ENCODE measurements at places on chromosomes 1 and 21.

DNA sequence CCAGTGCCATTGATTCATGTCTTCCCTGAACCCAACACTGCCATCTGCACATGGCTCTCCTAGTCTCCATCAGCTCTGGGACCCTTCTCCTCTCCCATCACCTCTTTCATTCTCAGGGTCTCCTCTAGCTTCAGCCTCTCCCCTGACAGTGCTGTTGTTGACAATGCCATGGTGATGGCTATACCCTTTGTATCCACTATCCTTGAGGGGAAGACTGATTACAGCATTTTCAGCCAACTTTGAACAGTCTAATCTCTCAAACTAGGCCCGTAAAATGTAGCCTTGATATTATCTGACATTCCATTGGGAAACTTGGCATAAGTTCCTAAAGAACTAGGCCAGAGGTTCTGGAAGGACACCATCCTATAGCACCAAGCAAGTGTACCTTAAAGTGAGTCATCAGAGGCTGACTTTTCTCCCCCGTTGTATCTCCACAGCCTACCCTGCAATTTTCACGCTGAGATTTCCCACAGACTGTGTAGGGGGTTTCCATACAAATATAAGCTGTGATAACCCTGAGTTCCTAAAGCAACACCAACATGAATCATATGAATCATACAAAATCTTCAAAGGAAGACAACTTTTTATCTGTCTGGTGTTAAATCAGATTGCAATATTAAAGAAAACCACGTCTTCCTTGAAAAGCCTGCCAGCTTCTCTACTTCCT, 5.8 kb downstream of the HAO2 start:
- no peak for DNase-seq

DNA sequence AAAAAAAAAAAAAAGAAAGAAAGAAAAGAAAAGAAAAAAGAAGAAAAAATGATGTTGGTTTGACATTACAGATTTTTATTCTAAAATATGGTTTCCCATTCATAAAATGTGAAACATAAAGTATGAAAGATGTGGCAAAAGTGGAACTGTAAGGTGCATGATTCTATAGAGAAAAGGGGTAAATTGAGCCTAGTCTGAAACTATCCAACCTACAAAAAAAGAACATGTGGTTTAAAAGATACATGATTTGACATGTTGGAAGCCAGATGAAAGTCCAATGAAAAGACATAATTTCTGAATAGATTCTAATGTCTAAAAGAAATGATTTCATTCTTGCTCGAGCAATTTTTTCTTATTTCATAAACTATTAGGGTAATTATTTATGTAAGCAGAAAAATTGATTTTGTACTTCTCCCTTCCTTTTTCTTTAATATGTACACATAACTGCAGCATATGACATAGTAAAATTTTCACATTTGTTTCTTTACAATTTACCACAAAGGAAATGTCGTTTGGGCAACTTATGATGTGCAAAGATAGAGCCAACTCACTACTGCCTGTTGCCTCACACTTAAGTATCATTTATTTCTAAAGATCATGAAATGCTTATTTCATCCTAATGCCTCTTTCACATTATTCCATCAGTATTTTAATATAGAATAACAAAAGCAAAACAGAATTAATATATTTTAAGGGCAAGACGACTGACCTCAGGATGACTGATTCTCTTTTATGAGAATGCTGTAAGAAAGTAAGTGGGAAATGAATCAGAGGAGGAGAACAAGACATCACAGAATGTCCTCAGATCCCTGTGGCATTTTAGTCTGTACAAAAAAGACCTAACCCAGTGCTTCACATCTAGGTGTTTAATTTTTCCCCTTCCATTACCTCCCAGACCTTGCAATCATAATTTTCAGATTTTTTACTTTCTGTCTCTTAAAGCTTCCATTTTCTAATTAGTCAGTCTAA, 165.8 kb upstream of the HMCN1 start:
- DNase-seq = no peak

DNA sequence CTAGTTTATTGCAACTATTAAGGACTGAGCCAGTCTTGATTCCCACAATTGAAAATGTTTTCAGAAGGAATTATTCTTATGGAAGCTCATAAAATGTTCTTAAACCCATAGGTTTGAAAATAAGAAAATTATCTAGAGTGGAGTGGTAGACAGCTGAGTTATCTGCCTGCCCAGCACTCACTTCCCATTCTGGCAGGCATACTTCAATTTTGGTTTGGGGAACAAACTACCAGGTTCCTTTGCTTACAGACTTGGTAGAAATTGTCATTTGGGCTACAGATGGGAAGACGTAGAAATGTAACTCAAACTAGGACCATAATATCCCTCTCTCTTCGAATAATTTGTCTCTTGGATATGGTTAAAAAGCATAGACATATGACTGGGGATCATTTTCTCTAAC, 18.4 kb downstream of the JUN start:
- no peak for DNase-seq

DNA sequence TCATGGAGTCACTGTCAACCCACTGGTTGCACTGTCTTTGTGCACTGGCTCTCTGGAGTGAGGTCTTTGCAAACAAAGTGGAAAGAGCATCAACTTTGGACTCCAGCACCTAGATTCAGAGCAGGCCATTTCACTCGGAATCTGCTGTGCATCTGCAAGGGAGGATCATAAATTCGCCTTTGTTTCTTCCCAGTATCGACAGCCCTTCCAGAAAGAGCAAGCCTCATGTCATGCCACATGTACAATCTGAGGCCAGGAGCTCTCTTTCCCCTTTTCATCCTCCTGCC, 853 bp upstream of the PCSK9 start:
- no peak for DNase-seq

DNA sequence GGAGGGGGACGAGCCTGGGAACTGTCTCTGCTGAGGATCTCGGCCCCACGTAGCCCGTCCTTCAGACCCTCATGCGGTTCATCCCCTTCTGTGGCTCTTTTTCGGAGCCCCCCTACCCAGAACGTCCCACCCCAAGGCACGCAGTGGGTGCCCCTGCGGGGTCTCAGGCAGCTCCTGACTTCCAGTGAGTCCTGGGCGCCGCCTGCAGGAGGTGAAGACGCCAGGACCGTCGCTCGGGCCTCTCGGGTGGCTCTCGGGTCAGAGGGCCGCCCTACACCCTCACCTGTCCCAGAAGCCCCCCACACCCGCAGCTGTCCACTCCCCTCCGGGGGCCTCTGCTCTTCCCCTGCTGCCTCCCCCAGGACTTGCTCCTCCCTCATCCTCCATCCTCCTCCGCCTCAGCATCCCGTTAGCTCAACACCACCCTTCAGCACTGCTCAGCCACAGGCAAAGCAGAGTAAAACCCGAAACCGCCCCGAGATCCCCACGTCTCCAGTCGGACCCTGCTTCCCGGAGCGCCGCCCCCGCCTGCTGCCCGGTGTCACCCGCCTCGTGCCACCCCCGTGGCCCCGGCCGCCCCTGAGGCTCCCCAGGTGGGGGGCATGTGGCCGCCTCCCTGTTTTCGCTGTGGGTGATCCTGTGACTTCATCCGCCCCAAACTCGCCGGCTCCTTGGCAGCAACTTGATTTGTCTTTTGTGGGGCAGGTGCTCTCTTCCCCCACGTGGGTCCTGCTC, 13.3 kb upstream of the POFUT2 start:
- DNase-seq = no peak

DNA sequence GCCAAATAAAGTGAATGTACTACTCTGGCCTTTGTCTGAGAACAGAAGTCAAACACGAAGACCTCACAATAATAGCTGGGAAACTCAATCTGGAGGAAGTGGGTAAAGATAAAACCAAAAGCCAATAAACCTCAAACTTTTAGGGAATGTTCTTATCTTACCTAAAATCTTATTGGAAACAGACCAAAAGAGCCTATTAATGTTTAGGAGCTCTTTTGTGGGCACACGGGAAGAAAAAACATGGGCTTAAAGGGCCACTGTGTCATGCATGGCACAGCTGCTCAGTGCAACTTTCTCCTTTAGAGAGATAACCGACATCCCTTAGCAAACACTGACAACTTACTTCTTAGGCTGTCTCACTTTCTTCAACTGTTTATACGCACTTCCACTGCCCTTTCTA, 16.1 kb downstream of the EIF2B3 start:
- DNase-seq = no peak

DNA sequence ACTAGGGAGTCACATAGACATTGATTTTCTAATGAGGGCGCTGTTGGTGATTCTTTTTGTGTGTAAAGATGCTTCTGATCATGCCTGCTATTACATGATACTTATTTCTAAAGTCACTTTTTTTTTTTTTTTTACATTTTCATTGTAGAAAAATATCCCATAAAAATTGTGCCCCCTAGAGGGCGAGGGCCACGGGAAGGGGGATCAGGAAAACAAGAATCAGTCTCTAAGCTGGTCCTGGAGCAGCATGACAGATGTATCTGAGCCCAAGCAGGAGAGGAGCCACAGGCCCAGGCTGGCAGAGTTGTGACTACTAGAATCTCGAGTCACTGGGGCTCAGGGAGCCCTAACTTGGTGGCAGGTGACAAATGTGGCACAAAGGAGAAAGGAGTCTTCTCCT, 28.1 kb downstream of the ZSCAN20 start:
- no peak for DNase-seq

DNA sequence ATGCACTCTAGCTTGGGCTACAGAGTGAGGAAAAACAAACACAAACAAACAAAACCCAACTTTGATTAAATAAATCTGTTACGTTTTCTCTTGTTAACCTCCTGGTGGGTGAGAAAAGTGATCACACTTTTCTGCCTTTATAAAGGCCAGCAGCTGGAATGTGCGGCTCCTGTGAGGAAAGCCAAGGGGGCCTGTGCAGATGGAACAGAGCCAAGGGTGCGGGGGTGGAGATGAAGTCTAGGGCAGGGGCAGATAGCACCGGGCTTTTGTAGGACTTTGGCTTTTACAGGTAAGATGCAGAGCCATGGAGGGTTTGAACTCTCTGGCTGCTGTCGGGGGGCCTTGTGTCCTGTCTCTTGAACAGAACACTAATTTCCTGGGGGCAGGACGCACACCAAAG, 40.7 kb upstream of the GPR37L1 start:
- no peak for DNase-seq

DNA sequence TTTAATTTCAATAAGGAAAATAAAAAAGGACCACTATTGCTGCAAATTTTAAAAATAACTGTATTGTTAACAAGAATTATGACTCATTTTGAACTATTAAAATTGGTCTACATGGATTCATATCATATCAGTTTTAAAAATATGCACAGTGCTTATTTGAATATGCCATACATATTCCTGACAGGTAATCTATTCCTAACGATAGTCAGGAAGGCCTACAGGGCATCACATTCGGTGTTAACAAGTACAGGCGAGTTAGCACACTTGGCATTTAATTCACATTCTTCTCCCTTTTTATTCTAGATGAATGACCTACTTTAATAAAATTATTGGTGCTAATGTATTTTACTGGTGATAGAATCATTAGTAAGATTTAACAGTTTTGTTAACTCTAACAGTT, 174.6 kb downstream of the USH2A start:
- no peak for DNase-seq

- DNase-seq = no peak
Measured at GRCh38 chr1:28286111-28286510, 26.8 kb downstream of the SESN2 start.

- DNase-seq = no peak
Measured at GRCh38 chr1:221697923-221698425, 43.9 kb downstream of the DUSP10 start.

DNA sequence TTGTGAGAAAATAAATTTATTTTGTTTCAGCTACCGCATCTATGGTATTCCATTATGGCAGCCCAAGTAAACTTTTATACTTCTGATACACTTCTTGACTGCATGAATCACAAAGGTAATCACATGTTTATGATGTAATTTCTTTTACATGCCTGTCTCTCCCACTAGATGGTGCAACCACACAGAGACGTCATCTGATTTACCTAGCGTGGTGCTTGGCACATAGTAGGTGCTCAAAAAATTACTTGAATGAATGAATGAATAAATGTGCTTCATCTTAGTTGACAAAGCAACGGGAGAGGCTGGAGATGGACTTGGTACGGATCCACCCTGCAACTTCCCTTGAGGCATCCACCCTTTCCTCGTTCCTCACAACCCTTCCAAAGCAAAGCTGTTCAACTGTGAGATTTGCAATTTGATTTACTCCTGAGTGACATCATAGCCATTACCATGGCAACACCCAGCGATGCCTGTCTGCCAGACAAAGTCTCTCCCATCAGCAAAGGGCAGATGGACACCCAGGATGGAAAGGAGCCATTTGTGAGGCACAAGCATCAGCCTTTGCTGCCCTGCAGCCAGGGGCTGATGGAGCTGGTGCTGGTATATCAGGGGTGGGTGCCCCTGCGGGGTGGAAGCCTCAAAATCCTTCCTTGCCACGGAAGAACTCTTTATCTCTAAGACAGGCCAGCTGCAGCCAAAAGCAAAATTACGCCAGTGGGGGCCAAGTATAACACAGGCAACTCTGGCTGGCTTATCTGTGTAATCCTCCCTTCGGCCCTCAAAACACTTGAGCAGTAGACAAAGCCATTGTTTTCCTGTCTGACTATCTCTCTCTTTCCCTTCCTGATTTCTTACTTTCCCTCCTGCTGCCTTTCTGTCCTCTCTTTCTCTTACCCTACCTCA, 18.9 kb upstream of the VWA5B1 start:
- DNase-seq = no peak

GRCh38 chr1:93288558-93288957, 57.1 kb upstream of the DR1 start:
- no peak for DNase-seq

GRCh38 chr1:61588736-61589672, 135.9 kb downstream of the TM2D1 start:
- no peak for DNase-seq

DNA sequence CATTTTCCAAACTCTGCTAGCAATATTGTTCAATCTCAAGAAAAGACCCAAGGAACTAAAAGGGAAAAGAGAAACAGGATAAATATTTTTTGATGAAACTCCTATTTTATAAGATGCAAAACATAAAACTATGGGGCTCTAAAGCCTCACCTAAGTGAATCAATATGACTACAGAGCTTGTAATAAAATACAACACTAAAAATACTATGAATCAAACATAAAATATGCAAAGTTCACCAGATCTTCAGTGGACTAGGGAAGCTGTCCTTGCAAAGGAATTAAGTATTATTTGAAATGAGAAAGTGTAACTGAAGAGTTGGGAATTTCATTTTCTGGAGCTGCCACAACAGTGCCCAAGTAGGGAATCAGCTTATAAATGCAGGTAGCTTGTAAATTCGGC, 124.5 kb downstream of the CRB1 start:
- no peak for DNase-seq

DNA sequence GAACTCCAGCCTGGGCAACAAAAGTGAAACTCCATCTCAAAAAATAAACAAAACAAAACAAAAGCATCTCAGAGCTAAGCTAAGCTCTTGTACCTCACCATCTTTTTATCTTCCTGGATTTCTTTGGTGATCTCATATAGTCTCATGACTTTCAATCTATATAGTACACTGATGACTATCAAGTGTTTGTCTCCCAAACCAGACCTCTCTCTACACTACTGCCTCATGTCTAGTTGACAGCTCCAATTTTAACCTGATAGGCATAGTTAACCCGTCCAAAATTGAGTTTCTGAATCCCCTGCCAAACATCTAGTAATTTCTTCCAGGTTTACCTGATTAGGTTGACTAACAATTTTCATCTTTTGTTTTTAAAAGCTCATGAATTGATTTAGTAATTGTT, 151.7 kb downstream of the COP1 start:
- DNase-seq = no peak

Data from fibroblast of skin of left biceps (primary cell).